GM12878 (cell line): ENCODE measurements at places on chromosomes 7 and 10.

GRCh38 chr10:35194471-35194870, 67.8 kb downstream of the CREM start:
- H3K27ac ChIP-seq = no peak overlapping the region; the same call in 1 of the 2 replicates
- H3K36me3 ChIP-seq = no peaks in the 10 kb centered on the region
- no peak for DNase-seq
- no peak overlapping the region for H3K4me3 ChIP-seq
- no peaks in the 10 kb centered on the region for H3K27me3 ChIP-seq
- H3K4me1 ChIP-seq = peaks cover 8% of the 10 kb centered on the region; the same call in 1 of the 2 replicates

DNA sequence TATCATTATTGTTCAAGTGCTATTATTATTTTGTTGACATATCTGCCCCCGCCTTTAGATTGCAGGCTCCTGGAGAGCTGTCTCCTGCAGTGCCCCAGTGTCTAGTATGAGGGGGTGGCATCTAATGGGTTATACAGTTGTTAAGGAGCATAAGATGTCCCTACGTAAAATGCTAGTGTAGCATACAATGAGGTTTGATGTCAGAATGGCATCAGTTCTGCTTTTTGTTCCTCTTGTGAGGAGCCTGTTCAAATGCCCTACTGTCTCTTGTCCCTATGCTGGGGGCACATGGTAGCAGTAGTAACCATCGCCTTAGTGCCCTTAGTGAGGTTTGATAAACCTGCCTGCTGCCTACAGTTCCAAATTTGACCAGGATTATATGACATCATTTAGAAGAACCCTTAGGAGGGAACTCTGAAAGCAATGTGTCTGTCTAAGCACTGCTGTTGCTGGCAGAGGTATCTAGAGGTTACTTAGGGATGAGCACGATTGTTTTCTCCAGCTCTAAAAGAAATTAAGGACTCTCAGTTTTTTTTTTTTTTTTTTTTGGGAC, 9.7 kb downstream of the CREM start:
- peak overlapping the region; percentile 18; the same call in 1 of the 2 replicates for H3K4me3 ChIP-seq
- H3K27ac ChIP-seq = peak overlapping the region; percentile 83
- no peaks in the 10 kb centered on the region for H3K27me3 ChIP-seq
- no peaks in the 10 kb centered on the region for H3K36me3 ChIP-seq
- peaks cover 28% of the 10 kb centered on the region for H3K4me1 ChIP-seq

DNA sequence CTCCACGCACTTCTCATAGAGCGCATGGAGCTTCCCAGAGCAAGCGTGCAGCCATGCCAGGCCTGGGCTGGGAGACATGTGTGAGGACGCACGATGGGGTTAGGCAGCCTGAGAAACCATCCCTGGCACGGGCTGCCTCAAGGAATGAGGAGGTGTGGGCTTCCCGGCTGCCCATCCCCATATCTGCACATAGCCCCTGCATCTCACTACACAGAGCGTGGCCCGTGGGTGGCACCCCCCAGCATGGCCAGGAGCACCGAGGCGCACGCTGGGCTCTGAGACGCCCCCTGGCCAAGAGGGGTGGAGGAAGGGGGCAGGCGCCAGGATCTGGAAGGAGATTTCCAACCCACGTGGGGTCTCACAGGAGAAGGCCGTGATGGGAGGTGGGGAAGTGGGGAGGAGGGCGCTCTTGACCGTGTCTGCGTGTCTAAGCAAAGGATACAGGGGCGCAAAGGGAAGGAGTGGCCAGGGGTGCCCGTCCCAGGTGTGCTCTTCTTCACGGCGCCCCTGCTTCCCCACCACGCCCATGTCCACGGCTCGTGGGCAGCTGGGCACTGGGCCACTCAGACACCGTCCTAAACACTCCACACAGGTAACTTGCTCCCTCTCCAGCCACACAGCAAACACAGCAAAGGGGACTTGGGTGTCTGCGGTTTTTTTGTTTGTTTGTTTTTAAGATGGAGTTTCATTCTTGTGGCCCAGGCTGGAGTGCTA, 340.5 kb downstream of the PTPRN2 start:
- H3K4me1 ChIP-seq = no peaks in the 10 kb centered on the region
- DNase-seq = no peak
- H3K27me3 ChIP-seq = no peaks in the 10 kb centered on the region
- H3K4me3 ChIP-seq = no peak overlapping the region
- no peaks in the 10 kb centered on the region for H3K36me3 ChIP-seq

DNA sequence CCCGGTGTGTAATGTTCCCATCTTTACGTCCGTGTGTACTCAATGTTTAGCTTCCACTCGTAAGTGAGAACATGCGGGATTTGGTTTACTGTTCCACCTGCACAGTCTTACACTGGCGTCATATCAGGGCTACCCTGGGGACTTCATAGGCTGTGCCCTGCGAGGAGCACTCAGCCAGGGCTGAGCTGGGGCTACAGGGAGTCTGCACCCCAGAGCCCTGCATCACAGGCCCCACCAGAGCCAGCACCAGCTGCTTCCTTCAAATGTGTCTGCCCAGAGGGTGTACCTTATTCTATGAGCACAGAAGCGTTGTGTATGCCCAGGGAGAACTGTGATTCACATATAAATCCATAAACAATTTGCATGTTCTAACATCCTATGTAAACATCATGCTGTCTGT, 277.1 kb downstream of the TCERG1L start:
- H3K27ac ChIP-seq = no peak overlapping the region
- no peaks in the 10 kb centered on the region for H3K36me3 ChIP-seq
- no peaks in the 10 kb centered on the region for H3K4me1 ChIP-seq
- no peak overlapping the region for H3K4me3 ChIP-seq

GRCh38 chr7:151079199-151079910, 1.3 kb downstream of the FASTK start:
- H3K27me3 ChIP-seq = no peaks in the 10 kb centered on the region
- H3K4me3 ChIP-seq = peak overlapping the region; percentile 83
- no peaks in the 10 kb centered on the region; the same call in 1 of the 2 replicates for H3K36me3 ChIP-seq
- H3K4me1 ChIP-seq = peaks cover 23% of the 10 kb centered on the region

- H3K4me1 ChIP-seq = no peaks in the 10 kb centered on the region; the same call in 1 of the 2 replicates
- H3K27me3 ChIP-seq = no peaks in the 10 kb centered on the region
- H3K27ac ChIP-seq = peak overlapping the region; percentile 65; the same call in 1 of the 2 replicates
- peak overlapping the region; percentile 70 for H3K4me3 ChIP-seq
These were observed 2.9 kb upstream of the TRIM8 start for GRCh38 chr10:102641402-102641801.

GRCh38 chr10:127987467-127988380, 80.8 kb downstream of the PTPRE start:
- no peak overlapping the region for H3K4me3 ChIP-seq
- H3K36me3 ChIP-seq = no peaks in the 10 kb centered on the region
- H3K27me3 ChIP-seq = peaks cover 2% of the 10 kb centered on the region; the same call in 1 of the 2 replicates
- no peaks in the 10 kb centered on the region for H3K4me1 ChIP-seq
- DNase-seq = no peak
- no peak overlapping the region for H3K27ac ChIP-seq

DNA sequence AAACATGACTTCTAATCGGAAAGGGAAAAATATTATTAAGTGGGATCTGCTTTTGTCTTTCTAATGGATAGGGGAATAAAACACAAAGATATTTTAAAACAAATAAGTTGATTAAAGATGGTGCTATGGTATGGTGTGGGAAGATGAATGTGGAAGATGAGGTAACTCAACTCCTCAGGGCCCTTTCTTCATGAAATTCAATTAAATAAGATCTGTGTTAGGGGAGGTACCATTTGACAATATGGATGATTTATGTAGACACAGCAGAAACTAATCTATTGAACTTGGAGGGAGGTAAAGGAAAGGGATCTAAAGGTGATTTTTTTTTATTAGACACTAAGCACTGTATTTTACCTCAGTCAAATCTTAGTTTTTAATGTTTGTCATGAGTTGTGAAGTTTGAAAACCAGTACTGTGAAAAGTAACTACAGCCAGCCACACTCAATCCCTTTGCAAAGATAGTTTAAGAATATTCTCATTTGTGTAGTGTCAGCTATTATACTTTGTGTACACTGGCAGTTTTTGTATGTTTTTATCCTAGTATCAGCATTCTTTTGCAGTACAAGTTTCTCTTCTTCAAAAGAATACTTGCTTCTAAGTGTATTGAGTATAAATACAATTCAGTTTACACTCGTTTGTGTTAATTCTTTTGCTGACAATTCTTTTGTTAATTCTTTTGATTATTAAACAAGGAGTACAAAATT, 151.3 kb downstream of the PHF14 start:
- no peaks in the 10 kb centered on the region; the same call in 1 of the 2 replicates for H3K36me3 ChIP-seq
- no peaks in the 10 kb centered on the region for H3K27me3 ChIP-seq
- H3K4me1 ChIP-seq = no peaks in the 10 kb centered on the region
- DNase-seq = no peak
- no peak overlapping the region for H3K27ac ChIP-seq

DNA sequence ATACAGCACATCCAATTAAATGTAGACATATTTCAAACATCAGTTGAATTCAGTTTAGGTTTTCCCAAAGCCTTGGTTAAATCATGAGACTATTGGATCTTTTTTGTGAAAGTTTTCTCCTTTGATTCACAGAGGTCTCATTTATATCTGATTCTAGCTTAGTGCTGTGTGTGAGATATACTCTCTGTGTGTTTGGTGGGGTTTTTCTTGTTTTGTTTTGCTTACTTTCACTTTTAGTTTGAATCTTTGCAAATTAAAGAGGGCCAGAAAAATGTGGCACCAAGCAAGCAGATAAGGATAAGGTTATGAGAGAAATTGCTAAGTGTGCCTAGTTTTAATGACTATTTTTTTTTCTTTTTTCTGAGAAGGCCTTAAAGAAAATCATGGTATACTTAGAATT, 12.6 kb upstream of the OR6B1 start:
- H3K27ac ChIP-seq = no peak overlapping the region
- no peaks in the 10 kb centered on the region for H3K27me3 ChIP-seq
- no peaks in the 10 kb centered on the region for H3K4me1 ChIP-seq
- H3K36me3 ChIP-seq = no peaks in the 10 kb centered on the region
- no peak overlapping the region for H3K4me3 ChIP-seq

DNA sequence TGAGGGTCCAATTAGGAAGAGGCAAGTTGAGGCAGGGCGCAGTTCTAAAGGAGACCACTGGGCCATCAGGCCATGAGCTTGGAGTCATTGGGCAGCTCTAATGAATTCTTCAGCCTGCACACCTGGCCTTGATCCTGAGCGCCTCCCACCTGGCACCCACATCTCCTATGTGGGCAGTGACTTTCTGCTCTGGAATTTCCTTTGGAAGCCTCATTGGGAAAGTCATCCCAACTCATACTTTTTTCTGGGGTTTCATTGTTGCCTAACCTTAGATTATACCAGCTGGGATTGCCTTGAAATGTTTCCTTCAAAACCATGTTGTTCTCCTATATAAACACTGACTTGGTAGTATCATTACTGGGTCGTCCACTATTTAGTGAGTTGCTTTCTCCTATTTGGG, 54.1 kb downstream of the PLPP4 start:
- no peak overlapping the region for H3K4me3 ChIP-seq
- no peaks in the 10 kb centered on the region for H3K27me3 ChIP-seq
- no peaks in the 10 kb centered on the region for H3K36me3 ChIP-seq
- no peaks in the 10 kb centered on the region for H3K4me1 ChIP-seq
- DNase-seq = no peak

DNA sequence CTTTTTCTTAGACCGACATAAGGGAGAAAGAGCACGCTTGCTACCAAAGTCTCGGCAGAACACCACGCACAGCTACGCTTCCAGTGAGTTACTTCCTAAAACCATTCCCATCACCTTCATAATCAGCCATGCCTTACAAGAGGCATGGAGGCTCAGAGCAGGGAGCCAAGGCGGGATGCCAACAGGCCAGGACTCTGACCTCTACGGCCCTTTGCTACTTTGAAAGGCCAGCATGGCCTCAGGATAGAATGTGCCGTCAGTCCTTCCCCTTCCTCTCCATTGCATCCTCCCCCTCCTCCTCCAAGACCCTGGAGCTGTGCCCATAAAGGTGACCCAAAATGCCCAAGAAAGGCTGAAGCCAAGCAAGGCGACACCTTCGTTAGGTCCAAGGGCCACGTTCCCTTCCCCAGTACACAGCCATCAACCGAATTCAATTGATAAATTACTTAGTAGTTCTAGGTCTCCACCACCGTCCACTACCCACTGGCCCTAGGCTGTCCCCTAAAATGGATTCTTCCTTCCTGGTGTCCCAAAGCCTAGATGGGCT, 5.7 kb downstream of the PRKAG2 start:
- H3K27me3 ChIP-seq = peaks cover 2% of the 10 kb centered on the region
- H3K27ac ChIP-seq = no peak overlapping the region
- H3K4me3 ChIP-seq = no peak overlapping the region

DNA sequence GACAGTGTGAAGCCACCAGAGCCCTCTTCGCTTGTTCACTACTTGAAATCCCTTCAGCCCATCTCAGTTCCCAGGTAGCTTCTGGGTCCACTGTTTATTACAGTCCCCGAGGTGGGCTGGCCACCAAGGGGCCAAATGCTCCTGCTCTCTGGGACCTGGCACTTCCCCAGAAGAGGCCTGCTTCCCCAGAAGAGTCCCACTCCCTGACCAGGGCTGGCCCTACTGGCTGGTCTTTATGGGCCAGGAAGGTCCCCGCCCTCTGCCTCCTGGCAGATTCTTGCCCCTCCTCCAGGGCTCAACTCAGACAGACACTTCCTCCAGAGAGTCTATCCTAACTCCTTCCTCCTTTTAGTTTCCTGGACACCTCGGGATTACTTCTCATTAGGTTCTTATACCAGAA, 70.7 kb upstream of the LRRC18 start:
- no peak overlapping the region for H3K4me3 ChIP-seq
- no peaks in the 10 kb centered on the region for H3K36me3 ChIP-seq
- DNase-seq = no peak

DNA sequence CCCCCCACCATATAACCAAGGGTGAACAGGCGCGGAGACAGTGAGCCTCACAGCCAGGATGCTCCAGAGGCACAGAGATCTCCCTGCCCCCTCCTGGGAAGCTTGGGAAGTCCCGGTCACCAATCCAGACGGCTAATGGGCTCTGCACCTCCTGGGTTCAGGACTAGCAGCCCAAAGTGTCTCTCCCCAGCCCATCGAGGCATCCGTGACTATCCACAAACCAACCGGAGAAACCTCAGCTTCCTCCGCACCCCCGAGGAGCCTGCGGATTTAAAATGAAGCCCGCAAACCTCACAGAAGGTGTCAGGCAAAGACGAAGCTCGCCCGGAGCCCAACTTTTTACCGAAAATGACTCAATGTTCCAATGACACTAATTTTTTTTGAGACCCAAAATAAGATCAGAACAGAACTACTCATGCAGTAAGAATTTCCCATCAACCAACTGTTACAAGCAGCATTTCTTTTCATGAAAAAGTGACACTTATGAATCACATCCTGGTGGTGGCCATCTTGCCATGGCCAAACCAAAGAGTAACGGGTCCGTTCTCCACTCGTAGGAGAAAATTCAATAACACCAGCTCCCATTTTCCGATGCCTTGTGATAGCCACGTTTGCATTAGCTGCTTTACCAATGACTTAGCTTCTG, 6.0 kb downstream of the PDGFA start:
- H3K27ac ChIP-seq = no peak overlapping the region
- no peaks in the 10 kb centered on the region for H3K4me1 ChIP-seq
- H3K4me3 ChIP-seq = no peak overlapping the region
- H3K27me3 ChIP-seq = no peaks in the 10 kb centered on the region
- no peaks in the 10 kb centered on the region; the same call in 1 of the 2 replicates for H3K36me3 ChIP-seq

GRCh38 chr7:133678137-133678814, 425.4 kb downstream of the EXOC4 start:
- H3K4me1 ChIP-seq = no peaks in the 10 kb centered on the region
- no peak overlapping the region for H3K27ac ChIP-seq
- no peak for DNase-seq
- H3K27me3 ChIP-seq = no peaks in the 10 kb centered on the region
- H3K36me3 ChIP-seq = no peaks in the 10 kb centered on the region
